ENCODE measurements at places on chromosomes 5 and 9.
A peak's percentile ranks its signal among the peaks of the same experiment; 100 is the strongest.

- no peak for DNase-seq
Measured at GRCh38 chr5:109610581-109610980, 79.1 kb upstream of the MAN2A1 start.

GRCh38 chr5:82748688-82749460 is 328.3 kb downstream of the TMEM167A start:
- DNase-seq: no peak

GRCh38 chr9:84851935-84852585 is 182.5 kb downstream of the NTRK2 start:
- no peak for DNase-seq

DNA sequence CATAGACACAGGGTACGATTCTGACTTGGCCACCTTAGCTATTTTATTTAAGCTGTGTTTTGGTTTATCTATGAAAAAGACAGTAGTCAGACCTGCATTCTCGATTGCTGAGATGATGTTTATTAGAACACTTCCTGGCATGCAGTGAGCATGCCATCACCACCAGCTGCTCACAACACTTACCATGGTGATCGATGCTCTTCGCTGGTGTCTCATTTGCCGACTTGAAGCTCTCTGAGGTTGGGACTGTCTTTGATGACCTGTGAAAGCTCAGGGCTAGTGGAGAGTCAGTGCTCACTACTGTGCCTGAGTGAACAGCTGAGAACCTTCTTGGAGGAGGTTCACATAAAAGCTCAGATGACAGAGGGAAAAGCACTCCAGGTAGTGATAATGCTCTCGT is 4.4 kb upstream of the C9orf153 start:
- no peak for DNase-seq

- no peak for DNase-seq
Measured at GRCh38 chr5:14025569-14026286, 81.2 kb upstream of the DNAH5 start.

GRCh38 chr5:153342487-153342886 is 148.0 kb upstream of the GRIA1 start:
- DNase-seq: no peak

DNA sequence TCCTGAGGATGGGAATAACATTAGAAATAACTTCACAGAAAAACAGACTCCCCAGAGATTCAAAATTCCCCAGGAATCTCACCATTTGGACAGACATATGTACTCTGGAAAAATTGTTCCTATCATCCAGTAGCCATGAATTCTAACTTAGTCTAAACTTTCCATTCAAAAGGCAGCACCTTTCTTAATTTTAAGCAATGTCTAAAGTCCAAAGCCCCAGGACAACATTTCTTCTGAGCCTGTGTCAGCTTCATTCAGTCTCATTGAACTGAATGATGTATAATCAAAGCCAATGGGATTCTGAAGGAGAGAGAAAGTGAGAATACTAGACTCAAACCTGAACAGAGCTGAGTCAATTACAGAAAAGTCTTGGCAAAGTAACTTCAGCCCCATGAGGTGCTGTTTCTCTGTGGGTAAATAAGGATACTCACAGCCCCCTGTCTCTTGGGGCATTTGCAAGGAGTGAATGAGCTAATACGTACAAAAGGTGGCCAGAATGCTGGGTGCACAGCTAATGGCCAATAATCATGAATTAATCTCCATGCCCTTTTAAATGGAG is 140.6 kb downstream of the SEMA5A start:
- no peak for DNase-seq

- DNase-seq: no peak
Measured at GRCh38 chr9:135103001-135103446, 15.6 kb downstream of the OLFM1 start.

GRCh38 chr5:73158313-73158712 is 14.7 kb upstream of the TMEM174 start:
- DNase-seq: no peak

- no peak for DNase-seq
Measured at GRCh38 chr9:120714846-120715388, 647 bp upstream of the MEGF9 start.

DNA sequence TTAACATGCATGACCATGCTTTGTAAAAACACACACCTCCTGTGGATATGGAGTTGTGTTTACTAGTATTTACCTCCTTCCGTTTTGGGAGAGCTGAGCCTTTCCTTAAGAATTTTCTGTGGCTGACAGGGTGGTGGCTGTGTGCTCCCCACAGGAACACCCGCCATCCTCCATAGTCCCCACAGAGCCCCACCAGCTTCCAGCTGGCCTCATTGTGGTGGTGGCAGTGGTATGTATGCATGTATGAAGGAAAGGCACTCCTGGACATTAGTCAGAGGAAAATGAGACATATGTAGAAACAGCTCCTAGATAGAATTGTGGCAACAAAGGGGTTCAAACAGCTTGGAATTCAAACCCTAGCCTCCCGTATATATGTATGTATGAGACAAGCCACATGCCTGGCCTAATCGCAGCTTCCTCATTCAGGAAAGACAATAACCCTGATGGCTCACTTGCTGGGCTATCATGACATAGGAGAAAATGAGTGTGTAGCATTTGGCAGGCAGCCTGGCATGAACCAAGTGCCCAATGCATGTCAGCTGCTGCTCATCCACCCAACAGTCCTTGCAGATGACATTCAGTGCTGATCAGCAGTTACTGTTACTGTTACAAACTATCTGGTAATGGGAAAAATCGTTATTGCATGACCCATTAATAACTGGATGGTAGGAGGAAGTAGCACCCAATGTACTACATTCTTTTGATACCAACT is 459.7 kb downstream of the EBF1 start:
- DNase-seq: no peak

GRCh38 chr5:18961234-18961633 is 1026.8 kb downstream of the CDH18 start:
- DNase-seq: no peak

GRCh38 chr5:34005211-34005610 is 2.6 kb downstream of the AMACR start:
- DNase-seq: no peak

GRCh38 chr9:114921171-114921570 is 9.2 kb downstream of the TNFSF8 start:
- no peak for DNase-seq

DNA sequence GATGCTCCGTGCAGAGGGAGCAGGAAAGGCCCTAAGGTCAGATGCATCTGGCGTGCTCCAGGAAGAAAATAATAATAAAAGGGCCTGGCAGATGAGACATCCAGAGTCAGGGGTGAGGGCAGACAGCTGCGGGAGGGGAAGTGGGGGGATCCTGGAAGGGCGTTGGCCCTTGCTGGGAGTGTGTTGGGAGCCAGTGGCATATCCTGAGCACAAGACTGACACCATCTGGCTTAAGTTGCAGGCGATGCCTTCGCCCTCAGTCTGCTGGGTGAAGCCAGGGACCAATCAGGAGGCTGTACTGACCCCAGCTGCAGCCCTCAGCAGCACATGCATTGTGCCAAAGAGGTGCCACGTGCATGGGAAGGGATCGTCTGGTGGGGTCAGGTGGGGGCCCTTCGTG is 3.8 kb downstream of the OR2V2 start:
- no peak for DNase-seq

- peak; percentile 71 for DNase-seq
Measured at GRCh38 chr9:109903515-109904138, 123.6 kb downstream of the PALM2AKAP2 start.

DNA sequence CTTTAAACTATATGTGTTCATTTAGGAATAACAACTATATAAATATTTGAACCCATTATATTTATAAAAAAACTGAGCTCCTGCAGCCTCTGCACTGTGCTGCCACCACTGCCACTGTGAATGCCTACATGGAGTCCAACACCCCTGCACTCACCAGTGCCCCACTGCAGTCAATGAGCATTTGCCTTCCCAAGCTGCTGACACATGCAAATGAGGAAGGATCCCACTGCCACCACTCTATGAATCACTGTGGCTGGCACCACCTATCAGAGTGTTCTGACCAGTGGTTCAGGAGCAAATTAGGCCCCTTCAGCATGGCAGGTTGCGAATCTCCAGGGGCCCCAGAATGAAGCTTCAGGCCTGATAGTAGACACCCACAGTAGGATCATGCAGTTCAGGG is 9.1 kb downstream of the IFNA5 start:
- no peak for DNase-seq

GRCh38 chr9:83526211-83526610 is 12.0 kb downstream of the FRMD3 start:
- no peak for DNase-seq

DNA sequence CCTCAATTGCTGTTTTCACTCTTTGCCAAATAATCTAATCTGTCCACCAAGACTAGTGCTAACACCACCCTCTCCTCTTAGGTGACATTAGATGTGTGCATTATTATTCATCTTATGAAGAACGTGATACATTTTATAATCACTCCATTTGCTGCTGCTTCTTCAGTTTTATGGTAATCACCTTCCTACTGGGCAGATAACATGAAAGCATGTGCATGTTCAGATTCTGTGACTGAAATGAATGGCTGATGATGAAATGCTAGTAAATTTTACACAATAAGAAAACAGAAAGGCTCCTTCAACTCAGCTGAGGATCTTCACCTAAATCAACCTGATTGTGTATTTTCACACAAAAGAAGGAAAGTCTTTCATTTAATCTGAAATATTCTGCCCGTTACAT is 577.6 kb downstream of the CSNK1G3 start:
- DNase-seq: no peak

- DNase-seq: peak; percentile 86
Measured at GRCh38 chr9:99118782-99119466, 14.0 kb downstream of the TGFBR1 start.

- DNase-seq: peak; percentile 72
Measured at GRCh38 chr5:35478856-35479682, 138.6 kb upstream of the SPEF2 start.

DNA sequence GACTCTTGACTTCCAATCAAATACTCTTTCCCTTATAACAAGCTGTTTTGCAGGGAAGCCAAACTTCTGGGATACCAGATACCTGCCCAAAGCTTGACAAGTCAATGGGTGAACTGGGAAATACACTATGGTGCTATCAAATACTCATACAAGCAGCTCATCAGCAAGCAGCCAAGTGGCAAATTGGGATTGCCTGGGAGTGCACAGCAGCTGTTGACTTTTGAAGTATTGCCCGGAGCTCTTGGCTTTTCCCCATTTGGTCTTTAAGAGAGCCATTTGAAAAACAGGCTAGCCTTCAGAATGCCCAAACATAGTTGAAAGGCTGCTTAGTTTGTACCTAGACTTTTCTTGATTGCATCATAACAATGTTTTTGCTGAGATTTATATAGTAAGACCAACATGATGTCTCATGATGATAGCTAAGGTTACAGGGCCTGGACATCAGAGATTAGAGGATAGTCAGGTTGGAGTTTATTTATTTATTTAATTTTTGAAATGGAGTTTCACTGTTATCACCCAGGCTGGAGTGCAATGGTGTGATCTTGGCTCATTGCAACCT is 210.1 kb upstream of the ZNF608 start:
- DNase-seq: no peak

DNA sequence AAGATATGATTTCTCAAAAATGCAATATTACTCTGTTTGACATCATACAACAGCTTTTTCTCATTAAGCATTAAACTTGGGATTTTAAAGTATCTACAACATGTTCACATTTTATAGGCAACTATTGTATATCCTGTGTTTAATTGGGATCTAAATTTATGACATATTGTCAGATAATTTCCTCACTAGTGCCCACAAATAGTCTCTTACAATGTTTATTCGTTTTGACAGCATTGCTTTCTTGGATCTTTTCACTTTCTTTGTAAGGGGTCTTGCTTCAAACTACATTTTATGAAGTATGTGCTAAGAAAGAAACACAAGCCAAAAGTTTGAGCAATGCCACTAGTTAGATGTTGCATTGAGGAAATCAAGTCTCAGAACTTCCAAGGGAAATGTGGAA is 285.1 kb downstream of the TMEM167A start:
- no peak for DNase-seq

- DNase-seq: no peak
Measured at GRCh38 chr5:123278284-123278683, 144.9 kb downstream of the CEP120 start.

- DNase-seq: no peak
Measured at GRCh38 chr5:40428126-40428525, 251.6 kb upstream of the PTGER4 start.
